ENCODE measurements at places on chromosomes 3 and 15.

- DNase-seq = no peak
Measured at GRCh38 chr3:50372349-50372748, 13.0 kb upstream of the TMEM115 start.

DNA sequence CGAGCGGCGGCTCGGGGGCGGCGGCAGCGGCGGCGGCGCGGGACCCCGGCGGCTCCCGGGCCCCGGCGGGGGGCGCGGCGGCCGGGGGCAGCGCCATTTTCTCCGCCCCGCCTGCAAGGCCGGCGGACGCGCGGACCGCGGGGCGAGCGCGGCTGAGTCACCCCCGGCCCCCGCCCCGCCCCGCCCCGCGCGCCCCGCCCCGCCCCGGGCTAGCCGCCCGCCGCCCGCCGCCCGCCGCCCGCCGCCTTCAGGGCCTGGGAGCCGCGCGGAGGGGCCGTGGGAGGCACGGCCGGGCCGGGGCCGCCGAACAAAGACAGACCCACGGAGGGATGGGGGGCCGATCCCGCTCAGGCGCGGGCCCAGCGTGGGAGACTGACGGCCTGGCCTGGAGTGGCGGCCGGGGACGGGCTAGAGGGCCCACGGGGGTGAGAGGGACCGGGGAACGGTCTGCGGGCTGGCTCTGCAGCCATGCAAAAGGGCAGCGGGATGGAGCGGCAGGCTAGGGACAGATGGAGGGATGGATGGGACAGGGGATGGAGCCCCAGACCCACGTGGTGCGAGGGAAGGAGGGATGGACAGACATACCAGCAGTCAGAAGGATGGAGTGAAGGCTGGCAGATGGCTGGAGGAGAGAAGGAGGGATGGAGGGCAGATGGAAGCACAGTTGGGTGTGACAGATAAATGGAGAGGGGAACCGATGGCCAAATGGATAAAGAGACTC, at the start of gene EIF4E3:
EIF4E3 (minus strand) TSS at position 132 of the 721 bp plus-strand sequence; CDS start at position 97, 35 bp downstream.
- DNase-seq = peak; percentile 71

DNA sequence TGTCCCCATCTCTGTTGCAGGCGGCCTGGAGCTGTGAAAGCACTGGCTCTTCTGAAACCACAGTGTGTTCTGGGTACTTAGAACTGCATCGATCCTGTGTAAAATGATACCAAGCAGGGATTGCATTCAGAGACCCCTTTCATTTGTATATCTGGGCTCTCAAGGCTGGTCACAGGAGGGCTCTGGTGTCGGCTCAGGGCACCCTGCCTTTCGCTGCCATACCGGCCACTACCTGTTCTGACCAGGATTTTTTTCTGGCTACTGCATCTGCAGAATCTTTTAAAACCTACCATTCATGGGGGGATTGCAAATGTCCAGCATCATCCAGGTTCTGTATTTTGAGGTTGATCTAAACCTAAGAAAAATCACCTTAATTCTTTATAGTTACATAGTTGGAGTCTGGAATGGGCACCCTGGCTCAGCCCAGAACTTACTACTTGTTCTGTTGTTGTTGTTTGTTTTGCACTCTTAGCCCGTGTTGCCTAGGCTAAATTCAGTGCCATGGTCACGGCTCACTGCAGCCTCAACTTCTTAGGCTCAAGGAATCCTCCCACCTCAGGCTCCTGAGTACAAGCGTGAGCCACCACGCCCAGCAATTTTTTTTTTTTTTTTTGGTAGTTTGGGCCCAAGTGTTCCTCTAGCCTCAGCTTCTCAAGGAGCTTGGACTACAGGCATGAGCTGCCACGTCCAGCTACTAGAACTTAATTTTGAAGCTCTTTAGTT, 52.7 kb downstream of the TRIM71 start:
- no peak for DNase-seq

- no peak for DNase-seq
Measured at GRCh38 chr15:93974804-93975481, 256.4 kb upstream of the MCTP2 start.

- no peak for DNase-seq
Measured at GRCh38 chr3:150538324-150539208, 7.7 kb downstream of the SERP1 start.
